ENCODE measurements at places on chromosomes 4 and X.

GRCh38 chr4:28921886-28922285, 1798.3 kb upstream of the PCDH7 start:
- no peak for DNase-seq

DNA sequence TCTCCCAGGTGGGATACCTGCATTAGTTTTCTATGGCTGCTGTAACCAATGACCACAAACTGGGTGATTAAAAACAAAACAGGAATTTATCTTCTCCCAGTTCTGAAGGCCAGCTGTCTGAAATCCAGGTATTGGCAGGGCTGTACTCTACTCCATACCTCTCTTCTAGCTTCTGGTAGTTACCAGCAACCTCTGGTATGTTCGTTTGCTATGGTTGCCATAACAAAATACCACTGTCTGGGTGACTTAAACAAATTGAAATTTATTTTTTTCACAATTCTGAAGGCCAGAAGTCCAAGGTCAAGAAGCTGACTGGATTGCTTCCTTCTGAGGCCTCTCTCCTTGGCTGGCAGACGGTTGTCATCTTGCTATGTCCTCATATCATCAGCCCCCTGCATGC, 642.1 kb upstream of the TENM3 start:
- DNase-seq, result no peak

DNA sequence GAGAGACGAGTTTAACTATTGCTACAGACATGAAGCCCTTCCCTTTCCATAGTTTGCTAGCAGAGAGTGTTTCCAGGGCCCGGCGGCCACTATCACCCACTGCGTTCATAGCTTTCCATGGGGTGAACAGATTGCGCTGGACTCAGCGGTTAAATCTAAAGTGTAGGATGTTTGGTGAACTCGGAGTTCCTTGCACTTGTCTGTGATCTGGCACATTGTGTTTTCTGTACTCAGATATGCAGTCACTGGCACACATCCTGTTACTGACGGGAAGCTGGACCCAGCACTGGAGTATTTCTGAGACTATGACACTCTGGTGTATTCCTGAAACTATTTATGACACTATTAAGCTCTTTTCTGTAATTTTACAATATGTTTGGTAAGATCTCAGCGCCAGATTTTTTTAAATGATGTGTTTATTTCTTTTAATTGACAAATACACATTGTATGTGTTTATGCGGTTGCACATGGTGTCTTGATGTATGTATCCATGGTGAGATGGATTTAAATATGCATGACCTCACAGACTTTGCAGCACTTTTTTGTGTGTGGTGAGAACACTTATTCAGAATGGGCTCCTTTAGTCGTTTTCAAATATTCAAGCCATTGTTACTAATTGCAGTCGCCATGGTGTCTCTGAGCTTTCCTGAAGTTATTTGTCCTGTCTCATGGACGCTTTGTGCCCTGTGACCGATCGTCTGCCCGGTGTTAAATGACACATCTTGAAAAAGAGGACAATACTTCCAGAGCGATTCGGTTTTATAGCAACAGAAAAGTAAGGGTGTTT, 14.1 kb downstream of the CD99 start:
- no peak for DNase-seq

GRCh38 chr4:146238107-146238506, 23.8 kb downstream of the REELD1 start:
- no peak for DNase-seq

DNA sequence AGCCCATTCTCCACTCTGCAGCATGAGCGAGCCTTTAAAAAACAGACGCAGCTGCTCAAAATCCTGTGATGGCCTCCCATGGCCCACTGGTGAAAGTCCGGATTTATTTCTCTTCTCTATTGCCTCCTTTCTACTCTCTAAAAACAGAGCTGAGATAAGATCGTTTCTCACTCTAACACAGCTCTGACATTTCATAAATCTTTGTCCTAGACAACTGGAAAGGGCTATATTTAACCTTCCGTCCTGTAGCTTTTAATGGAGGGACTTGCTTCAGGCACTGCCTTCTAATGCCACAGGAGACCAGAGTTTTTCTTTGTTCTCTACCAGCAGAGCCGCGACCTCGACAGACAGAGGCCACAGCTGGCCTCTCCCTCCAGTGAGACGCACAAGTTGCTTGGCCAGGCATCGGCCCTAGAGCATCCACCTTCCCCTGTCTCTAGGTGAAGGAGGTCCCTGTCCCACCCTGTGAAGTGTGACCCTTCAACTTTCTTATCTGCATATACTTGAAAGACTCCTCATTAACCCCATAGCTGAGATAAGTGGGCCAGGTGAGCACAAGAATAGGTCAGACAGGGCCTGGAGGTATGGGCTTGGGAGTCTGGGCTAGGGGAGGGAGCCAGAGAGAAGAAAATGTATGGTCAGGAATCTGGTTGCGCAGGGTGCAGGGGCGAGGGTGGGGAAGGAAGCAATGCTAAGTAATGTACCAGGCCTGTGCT, 50.0 kb downstream of the RTL5 start:
- no peak for DNase-seq

- DNase-seq, result no peak
These were observed 73.5 kb upstream of the RAP2C start for GRCh38 chrX:132292793-132293192.

DNA sequence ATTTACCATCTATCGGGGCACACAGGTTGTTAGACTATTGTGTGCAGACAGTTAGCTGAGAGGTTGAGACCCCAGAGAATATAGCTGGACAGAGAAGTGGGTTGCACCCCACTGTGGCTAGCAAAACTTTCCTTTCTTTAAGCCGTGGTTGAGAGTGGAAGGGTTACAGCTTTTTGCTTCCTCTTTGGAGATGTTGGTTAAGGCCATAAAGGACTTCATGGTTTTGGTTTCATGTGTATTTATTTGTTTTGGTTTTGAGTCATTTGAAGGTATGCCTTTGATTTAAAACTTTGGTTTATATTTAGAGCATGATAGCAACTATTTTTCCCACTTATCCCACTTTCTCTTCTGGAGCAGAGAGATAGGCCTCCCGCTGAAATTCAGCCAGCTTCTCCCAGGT, 274.3 kb upstream of the IL1RAPL1 start:
- no peak for DNase-seq

DNA sequence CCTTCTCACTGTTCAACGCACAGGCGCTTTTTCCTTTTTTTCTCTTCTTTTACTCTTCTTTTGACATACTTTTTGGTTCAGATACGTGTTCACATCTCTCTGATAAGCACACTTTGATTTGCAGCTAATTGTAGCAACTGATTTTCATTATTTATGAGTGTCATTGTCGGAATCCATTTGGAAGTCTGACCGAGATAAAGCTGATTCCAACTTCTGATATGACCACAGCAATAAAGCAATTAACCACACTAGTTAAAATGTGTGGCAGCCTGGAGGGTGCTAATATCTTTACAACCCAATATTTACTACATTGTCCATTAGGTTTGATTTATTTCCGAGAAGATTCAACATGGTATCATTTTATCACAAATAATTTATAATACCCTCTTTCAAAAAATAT, 101.8 kb downstream of the TENM3 start:
- DNase-seq, result no peak

DNA sequence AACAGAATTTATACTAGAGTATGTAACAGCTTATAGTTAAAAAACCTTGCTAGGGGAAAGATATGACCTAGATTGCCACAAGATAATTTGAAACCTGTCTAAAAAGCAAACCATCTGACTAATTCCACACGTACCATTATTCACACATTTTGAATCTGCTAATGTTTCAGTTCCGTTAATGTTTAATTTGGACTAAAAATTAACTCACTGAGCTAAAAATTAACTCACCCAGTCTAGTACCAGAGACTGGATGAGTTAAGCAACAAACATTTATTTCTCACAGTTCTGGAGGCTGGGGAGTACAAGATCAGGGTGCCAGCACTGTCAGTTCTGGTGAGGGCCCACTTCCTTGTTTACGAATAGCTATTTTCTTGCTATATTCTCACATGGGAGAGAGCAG, 231.5 kb upstream of the DIAPH2 start:
- no peak for DNase-seq

DNA sequence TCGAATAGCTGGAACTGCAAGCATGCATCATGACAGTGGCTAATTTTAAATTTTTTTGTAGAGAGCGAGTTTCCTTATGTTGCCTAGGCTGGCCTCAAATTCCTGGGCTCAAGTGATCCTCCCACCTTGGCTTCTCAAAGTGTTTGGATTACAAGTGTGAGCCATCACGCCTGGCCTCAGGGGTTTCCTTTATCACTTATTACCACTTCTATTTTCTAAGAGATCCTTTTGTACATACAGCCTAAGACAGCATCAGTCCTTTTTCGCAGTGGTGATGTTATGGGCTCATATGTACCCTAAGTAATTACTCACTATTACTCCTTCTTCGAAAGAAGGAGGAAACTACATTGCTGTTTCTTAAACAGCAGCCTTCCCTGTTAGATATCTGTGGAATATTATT, 54.1 kb upstream of the CDKN2AIP start:
- no peak for DNase-seq

- no peak for DNase-seq
These were observed 958 bp upstream of the UGT2B7 start for GRCh38 chr4:69095301-69095731.

GRCh38 chrX:2817036-2817435, 11.7 kb upstream of the GYG2 start:
- no peak for DNase-seq

GRCh38 chrX:103640401-103641155, 11.8 kb downstream of the TCEAL1 start:
- no peak for DNase-seq

GRCh38 chr4:150079081-150079581, 886 bp downstream of the DCLK2 start:
- no peak for DNase-seq

GRCh38 chr4:32161392-32161791, 1441.2 kb downstream of the PCDH7 start:
- no peak for DNase-seq

DNA sequence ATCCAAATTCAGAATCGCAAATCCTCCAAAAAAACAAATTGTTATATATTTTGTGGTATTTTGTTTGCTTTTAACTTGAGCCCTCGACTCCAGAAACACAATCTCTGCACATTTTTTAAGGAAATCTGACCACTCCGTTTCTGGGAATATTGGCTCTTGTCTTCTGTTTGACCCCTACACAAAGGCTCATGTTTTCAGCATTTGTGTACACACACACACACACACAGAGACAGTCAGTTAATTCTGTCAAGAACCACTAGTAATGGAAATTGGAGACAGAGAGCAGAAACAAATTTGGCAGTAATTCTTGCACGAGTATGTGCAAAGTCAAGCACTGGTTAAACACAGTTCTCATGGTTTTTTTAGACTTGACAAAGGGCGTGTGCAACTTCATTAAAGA, 115.4 kb downstream of the AFAP1 start:
- no peak for DNase-seq

- DNase-seq, result no peak
These were observed 23.5 kb upstream of the IRAK1 start for GRCh38 chrX:154043003-154043763.

GRCh38 chr4:33802578-33802977, 2441.7 kb downstream of the ARAP2 start:
- no peak for DNase-seq

DNA sequence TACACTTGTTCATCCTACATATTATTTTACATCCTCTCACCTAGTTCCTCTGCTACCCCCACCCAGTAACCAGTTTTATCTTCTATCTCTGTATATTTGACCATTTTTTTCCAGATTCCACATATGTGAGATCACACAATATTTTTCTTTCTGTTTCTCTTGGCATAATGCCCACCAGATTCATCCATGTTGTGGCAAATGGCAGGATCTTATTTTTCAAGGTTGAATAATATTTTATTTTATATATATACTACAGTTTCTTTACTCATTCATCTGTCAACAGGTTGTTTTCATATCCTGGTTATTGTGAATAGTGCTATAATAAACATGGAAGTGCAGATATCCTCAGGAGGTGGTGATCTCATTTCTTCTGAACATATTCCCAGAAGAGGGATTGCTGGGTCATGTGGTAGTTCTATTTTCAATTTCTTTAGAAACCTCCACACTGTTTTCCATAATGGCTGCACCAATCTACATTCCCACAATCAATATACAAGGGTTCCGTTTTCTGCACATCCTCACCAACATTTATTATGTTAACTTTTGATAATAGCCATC, 48.2 kb downstream of the THAP9 start:
- no peak for DNase-seq

GRCh38 chr4:150140774-150141400, 62.6 kb downstream of the DCLK2 start:
- no peak for DNase-seq

- DNase-seq, result no peak
These were observed 17.7 kb upstream of the TMEM154 start for GRCh38 chr4:152697284-152698088.

GRCh38 chrX:107766470-107767150, 9.0 kb downstream of the TSC22D3 start:
- no peak for DNase-seq

DNA sequence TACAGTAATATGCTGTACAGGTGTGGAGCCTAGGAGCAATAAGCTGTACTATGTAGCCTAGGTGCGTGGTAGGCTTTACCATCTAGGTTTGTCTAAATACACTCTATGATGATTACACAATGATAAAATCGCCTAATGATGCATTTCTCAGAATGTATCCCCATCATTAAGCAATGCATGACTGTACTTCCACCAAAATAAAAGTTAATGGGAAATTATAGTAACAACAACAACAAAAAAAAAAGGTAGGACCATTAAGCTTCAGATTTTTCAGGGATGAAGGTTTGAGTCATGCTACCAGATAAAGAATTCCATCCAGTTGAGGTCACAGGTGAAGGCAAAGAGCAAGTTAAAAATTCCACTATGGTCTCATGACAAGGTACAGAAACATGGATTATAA, 68.2 kb downstream of the MAGEA10 start:
- no peak for DNase-seq

DNA sequence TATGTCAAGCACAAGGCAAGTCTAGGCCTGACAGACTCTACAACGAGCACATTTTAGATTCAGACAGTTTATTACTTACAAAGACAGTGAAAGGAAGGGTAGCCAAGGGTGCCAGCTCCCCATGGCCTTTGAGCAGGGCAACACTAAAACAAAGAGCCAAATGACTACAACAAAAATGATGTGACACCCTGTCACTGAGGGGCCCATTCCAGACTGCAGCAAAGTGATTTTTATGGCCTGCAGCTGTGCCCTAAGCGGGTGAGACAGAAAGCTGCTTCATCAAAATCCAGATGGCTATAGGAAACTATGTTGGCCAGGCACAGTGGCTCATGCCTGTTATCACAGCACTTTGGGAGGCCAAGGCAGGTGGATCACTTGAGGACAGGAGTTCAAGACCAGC, 13.4 kb upstream of the RP2 start:
- no peak for DNase-seq

Measured in cardiac septum (tissue), 1 donor.